Karpas-422 (cell line): ENCODE measurements at places on chromosomes 1 and 21. TPM values are rescaled to one million over a fixed set of nuclear protein-coding genes. Genes with fewer than 3 reads are reported as not detected.

DNA sequence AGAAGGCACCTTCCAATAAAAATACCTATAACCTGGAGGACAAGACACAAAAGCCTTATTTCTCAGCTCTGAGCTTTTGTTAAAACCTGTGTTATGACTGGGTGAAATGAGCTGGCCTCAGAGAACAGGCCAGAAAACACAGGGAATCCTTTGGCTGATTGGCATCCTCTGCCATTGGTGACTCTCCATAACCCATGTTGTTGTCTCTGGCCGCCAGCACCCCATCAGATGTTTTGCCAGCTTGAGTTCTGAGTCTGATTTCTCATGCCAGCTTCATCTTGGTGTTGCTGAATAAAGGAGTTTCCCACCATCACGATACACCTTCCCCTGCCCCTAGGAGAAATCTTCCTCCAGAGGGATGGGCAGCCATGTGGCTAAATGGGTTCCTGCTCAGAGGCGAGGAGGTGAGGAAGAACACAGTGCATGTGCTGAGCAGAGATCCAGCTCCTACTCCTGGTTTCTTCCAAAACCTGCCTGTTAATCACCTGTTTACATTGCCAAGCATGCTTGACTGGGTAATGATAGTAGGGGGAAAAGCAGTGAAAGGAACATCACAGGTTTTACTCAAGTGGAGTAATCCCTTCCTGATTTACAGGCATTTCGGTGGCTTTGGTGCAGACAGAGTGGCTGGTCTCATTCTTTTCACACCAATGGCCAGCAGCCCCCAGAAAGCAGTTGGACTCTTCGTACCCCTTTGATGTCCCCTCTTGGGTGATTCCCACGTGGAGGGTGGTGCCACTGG, 109.8 kb downstream of the ROR1 start:
- no peaks in the 10 kb centered on the region for H3K27me3 ChIP-seq
- DNase-seq: no peak
- H3K36me3 ChIP-seq: no peaks in the 10 kb centered on the region

DNA sequence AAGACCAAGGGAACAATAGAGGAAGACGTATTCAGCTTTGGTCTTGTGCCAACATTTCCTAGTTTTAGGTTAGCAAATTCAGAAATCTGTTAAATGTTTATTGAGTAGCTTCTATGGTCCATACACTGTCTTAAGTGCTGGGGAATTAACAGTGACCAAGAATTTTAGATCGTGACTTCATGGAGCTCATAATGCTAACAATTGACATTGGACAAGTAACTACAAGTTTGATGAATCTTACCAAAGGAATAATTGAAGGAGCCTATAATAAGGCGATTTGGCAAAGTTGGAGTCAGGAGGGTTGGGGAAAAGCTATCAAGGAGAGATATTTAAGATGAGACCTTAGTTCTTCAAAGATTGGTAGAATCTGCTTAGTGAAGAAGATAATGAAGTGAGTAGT, 1.4 kb upstream of the SLAMF9 start:
- DNase-seq: no peak
- H3K36me3 ChIP-seq: no peaks in the 10 kb centered on the region
- H3K27me3 ChIP-seq: no peaks in the 10 kb centered on the region
- no peaks in the 10 kb centered on the region for H3K4me1 ChIP-seq

DNA sequence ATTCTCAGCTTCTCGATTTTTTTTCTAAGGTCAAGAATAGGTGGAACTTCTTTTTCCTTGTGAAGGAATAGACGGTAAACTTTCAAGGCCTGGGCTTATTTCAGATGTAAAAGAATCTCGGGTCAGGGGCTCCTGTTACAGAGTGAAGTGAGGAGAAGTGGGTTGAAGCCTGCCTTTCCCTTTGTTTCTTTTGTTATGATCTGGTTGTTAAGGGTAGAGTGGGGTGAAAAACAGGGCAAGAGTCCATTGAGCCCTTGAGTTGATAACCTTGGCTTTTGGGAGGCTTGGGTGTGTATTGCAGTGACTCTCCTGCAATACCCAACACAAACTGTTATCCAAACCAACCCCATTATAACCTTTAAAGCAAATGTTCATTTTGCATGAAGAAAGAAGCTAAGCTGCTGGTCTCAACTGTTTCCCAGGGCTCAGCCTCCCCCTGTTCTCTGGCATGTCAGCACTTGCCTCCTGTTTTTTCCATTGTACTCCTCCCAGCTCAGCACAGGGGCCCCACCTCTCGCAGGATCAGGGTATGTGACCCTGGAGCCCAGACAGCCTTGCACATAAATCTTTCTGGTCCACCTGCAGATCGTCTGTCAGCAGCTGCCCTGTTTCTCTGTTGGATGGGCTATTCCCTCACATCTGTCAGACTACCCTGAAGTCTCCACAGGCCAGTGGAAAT, 102.4 kb downstream of the CACHD1 start:
- no peak overlapping the region for H3K27ac ChIP-seq
- DNase-seq: no peak
- no peaks in the 10 kb centered on the region for H3K4me1 ChIP-seq
- H3K27me3 ChIP-seq: no peaks in the 10 kb centered on the region
- H3K36me3 ChIP-seq: no peaks in the 10 kb centered on the region
- H3K4me3 ChIP-seq: no peak overlapping the region

DNA sequence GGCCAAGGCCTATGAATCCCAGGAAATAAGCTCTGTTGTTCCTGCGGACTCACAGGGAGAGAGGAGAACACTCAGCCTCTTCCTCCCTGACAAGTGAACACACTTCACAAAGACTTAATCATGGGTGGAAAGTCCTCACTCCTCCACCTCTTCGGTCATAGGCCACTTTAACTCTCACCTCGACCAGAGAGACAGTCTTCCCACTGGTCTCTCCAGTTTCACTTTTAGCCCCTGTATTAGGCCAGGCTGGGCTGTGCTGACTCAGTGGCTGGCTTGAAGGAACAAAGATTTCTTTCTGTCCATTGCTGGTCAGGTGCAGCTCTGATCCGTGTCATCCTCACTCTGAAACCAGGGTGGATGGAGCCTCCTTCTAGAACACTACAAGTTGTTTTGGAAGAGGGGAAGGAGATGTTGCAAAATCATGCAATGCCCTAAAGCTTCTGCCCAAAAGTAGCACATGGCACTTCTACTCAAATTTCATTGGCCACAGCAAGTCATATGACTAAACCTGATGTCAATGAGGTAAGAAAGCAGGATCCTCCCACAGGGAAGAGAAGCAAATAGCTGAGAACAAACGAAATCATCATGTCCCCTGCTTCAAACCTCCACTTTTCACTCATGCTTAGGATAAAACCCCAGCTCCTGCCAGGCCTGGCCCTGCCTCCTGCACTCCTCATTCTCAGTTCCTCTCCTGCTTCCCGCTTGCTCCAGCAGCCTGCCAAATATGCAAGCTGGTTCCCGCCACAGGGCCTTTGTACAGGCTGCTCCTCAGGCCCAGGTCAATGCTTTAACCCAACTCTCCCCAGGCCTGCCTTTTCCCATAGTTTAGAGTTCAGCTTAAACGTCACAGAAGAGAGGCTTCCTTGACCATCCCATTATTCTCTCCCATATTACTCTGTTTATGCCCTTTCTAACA, 150.5 kb upstream of the RUNX3 start:
- peak; percentile 68 for DNase-seq
- H3K4me3 ChIP-seq: no peak overlapping the region

Gene APOBEC4
- total RNA-seq: not detected in 2 replicates

Gene NR5A2
- total RNA-seq: not detected in 2 replicates

Gene POLR3GL
- 34.7 and 42.3 TPM in 2 replicates for total RNA-seq

Gene LCK
- 12.0 and 26.1 TPM in 2 replicates for total RNA-seq

Gene ELAPOR1
- total RNA-seq: 0.22 and 4.7 TPM in 2 replicates
